B cell (primary cell): ENCODE measurements at places on chromosomes 5 and 9. TPM values are rescaled to one million over a fixed set of nuclear protein-coding genes. Genes with fewer than 3 reads are reported as not detected.

SPINK13 gene
- not detected in 2 replicates for total RNA-seq

DNA sequence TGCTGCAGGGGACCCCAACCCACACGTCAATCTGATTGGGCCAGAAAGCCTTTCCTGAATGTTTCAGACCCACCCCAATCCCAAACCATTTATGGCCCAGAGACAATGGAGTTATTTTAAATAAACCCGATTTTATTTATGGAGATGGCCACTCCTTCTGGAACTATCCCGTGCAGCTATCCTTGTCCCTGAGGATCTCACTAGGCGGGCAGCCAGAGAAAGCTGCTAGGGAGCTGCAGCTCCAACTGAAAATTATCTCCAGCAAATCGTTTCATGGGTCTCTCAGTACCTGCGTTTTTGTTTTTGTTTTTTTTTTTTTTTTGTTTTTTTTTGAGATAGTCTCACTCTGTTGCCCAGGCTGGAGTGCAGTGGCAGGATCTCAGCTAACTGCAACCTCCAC lies 23.0 kb downstream of the C1QTNF2 start:
- H3K4me1 ChIP-seq: no peaks in the 10 kb centered on the region
- no peak for DNase-seq
- H3K36me3 ChIP-seq: no peaks in the 10 kb centered on the region
- no peak overlapping the region for H3K4me3 ChIP-seq
- no peaks in the 10 kb centered on the region for H3K27me3 ChIP-seq

DNA sequence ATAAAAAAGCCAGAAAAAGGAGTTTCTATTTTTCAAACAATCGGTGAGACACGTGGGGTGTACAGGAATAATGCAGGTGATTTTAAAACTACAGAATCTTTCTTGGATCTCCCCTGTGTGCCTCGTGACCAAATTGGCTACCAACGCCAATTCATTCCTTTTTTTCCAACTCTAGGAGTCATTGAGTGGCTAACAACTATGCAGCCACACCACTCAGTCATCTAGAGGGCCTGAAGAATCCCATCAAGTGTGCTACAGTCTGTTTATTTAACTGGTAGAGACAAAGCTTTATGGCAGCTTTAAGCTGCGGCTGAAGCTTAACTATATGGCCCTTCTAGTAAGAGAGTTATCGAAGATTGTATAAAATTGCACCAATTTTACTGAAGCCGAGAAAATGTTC lies 113.1 kb upstream of the NIPBL start:
- H3K4me3 ChIP-seq: no peak overlapping the region
- H3K27me3 ChIP-seq: no peaks in the 10 kb centered on the region
- DNase-seq: no peak
- H3K4me1 ChIP-seq: no peaks in the 10 kb centered on the region

DNA sequence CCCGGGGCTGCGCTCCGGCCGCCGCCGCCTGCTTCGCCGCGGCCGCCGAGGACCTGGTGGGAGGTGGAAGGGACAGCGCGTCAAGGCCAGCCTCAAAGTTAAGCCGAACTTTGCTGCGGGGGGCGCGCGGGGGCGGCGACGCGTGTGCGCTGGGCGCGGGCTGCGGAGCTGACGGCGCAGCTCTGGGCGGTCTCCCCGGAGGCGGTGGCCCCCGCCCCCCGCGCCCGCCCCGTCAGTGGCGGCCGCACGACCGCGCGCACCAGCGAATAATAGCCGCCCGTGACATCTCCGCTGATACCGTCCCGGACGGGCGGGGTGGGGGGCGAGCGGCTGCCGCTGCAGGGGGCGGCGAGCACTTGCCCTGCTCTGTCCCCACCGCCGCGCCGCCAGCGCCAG lies 579 bp upstream of the FAM78A start:
- peak overlapping the region; percentile 33 for H3K4me3 ChIP-seq
- H3K36me3 ChIP-seq: no peaks in the 10 kb centered on the region
- H3K27me3 ChIP-seq: no peaks in the 10 kb centered on the region
- H3K4me1 ChIP-seq: peaks cover 34% of the 10 kb centered on the region
- H3K27ac ChIP-seq: no peak overlapping the region

DNA sequence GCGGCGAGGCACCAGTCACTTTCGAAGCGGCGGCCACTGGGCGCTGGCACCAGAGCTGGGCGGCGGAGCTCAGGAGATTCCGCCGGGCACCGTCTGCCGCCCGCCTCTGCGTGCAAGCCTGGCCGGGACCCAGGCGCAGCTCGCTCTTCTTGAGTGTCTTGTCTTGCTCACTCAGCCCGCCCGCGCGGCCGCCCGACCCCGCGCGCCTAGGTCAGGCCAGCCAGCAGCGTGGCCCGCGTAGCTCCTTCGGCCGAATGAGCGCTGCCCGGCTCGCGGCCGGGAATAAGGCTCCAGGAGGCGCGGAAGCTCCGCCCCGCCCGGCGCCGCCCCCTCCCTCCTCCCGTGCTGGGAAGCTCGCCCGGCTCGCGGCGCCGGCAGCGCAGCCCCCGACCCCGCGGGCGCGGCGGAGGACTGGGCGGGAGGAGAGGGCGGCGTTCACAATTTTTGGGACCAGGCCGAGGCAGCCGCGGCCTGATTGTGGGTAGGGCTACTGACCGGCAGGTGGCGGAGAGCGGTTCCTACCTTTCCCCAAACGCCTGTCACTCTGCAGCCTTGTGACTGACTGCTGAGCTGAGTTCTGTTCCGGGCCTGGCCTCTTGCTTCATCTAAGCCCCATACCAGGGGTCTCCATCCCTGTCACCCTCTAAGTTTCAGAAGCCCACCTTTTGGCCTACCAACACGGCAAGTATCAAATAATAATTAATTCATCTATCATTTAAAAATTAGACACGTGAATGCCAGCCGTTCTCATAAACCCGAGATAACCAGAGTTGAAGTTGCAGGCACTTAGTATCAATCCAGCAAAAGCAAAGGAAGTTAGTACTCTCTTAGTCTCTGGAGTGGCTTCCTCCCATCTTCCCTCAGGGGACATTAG lies at the start of gene HBEGF:
TSS of gene HBEGF (minus strand) at position 256 of the 874 bp plus-strand sequence. CDS start 275 bp downstream, outside the sequence.
- no peaks in the 10 kb centered on the region for H3K36me3 ChIP-seq
- DNase-seq: peak; percentile 78
- no peak within 1 kb of the TSS for H3K27ac ChIP-seq
- H3K4me3 ChIP-seq: peak within 1 kb of the TSS; percentile 34

GRCh38 chr5:148012801-148013200 lies 51.0 kb upstream of the SPINK5 start:
- no peak overlapping the region for H3K27ac ChIP-seq
- H3K4me3 ChIP-seq: no peak overlapping the region
- H3K27me3 ChIP-seq: no peaks in the 10 kb centered on the region
- no peak for DNase-seq

GRCh38 chr5:158406884-158407823 lies 548.2 kb upstream of the CLINT1 start:
- H3K27me3 ChIP-seq: no peaks in the 10 kb centered on the region
- no peak overlapping the region for H3K4me3 ChIP-seq
- DNase-seq: no peak
